ENCODE measurements at places on chromosomes 5 and 9. TPM values are rescaled to one million over a fixed set of nuclear protein-coding genes. Genes with fewer than 3 reads are reported as not detected.

PKD2L2 gene
- total RNA-seq = 0.46 TPM

SPATA31E1 gene
- total RNA-seq = not detected

ACSL6 gene
- total RNA-seq = 59.5 TPM

MCTP1 gene
- total RNA-seq = 30.7 TPM

FGF10 gene
- total RNA-seq = 8.3 TPM

KCNN2 gene
- 33.9 TPM for total RNA-seq

FAM81B gene
- total RNA-seq = 14.8 TPM

HRCT1 gene
- not detected for total RNA-seq

ELL2 gene
- total RNA-seq = 10.8 TPM

CRHBP gene
- 17.8 TPM for total RNA-seq

PPP2R2B gene
- 134 TPM for total RNA-seq

SPATA9 gene
- 0.46 TPM for total RNA-seq

SPEF2 gene
- 27.5 TPM for total RNA-seq

CDC20B gene
- total RNA-seq = 1.6 TPM

IL13 gene
- total RNA-seq = not detected

COL15A1 gene
- total RNA-seq = 6.7 TPM

MOB3B gene
- total RNA-seq = 9.0 TPM

PCDHB9 gene
- 9.2 TPM for total RNA-seq

CATSPER3 gene
- 0.23 TPM for total RNA-seq

ABLIM3 gene
- total RNA-seq = 53.1 TPM

BTNL3 gene
- not detected for total RNA-seq
